Renal cortex interstitium (tissue), 15 donors: ENCODE measurements at places on chromosomes 2 and 18. TPM values are rescaled to one million over a fixed set of nuclear protein-coding genes. Genes with fewer than 3 reads are reported as not detected.

Gene ABCB6
- polyA plus RNA-seq = 44.7 TPM

Gene SERPINB13
- polyA plus RNA-seq = not detected

Gene CMPK2
- 4.1 TPM for polyA plus RNA-seq

Gene TEX51
- polyA plus RNA-seq = not detected

Gene GALNT13
- 2.7 TPM for polyA plus RNA-seq

Gene PRKAG3
- not detected for polyA plus RNA-seq
